ENCODE measurements at places on chromosomes 7 and 10.

DNA sequence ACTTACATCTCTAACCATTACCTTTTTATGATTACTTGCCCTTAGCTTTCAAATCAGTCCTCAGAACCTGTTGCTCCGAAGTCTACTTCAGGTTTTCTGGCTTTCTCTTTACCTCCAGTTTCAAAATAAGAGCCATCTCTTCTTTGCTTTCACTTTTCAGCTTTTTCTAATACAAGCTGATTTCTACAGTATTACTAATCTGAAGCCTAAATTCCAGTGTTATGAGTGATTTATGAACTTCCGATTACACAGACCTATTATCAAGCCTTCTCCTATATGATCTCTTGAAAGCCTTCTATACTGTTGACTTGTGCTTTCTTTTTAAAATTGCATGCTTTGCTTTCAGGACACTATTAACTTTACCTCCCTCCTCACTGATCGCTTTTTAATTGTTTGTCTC, 1307.8 kb upstream of the CELF2 start:
- DNase-seq = no peak

DNA sequence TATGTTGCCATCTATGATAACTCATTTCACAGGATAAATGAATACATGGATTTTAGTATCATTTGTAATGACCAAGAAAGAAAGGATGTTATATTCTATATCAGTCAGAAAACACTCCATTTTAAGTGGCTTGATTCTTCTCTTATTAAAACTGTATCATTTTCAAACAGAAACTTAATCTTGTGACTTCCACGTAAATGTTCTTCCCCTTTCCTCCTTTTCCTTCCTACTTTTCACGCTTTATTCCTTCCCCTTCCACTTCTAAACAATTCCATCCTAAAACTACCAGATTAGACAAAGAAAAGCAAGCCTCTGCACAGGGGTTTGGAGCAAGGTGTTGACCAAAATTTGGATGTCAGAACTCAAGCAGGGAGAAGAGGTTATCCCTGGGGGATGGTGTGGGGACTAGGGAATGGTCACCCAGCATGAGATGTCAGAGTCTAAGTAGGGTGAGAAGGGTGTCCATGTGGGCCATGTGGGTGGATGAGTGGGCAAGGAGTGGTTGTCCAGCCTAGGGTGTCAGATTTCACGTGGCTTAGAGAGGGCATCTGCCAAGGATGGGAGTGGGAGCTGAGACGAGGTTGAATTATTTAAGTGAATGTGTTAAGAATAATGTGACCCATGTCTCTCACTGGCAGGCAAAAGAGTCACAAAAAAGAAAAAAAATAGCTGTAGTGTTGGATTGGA, 5.0 kb upstream of the GSAP start:
- no peak for DNase-seq

- no peak for DNase-seq
These were observed 118.2 kb downstream of the SNX10 start for GRCh38 chr7:26409661-26410547.

DNA sequence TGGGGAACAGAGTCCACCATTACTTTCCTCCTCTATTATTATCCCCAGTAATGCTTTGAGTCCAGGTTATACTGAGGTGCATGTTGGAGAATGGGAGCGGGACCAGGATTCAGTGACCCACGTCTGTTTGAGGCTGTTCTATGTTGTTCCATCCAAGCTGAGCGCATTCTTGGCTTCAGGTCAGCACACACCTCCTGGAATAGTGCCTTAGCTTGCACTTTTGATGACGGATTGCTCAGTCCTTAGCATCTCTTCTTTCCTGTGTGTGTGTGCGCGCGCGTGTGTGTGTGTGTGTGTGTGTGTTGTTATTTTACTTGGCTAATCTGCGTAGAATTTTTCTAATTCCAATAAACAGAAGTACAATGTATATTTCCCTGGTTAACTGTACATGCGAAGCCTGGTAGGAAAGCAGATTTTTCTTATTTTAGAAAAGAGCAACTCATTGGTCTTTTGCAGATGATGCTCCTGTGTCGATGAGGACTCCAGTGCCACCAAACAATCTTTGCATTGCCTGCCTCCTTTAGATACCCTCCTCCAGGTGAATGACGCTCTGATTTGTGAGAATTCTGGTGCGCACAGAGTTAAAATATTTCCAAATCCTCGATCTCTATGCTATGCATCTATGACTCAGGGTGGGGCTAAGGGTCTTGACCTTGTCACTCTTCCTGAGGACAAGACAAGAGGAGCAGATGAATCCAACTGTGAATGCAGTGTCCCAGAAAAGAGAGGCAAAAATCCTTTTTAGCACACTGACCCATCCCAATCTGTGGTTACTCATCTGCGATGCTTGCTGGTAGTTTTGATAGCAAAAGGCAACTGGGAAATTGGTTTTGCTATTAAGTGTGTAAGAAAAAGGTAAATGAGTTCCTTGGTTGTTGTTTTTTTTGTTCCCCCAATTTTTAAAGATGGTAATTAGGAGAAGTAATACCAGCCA, 13.3 kb upstream of the CELF2 start:
- no peak for DNase-seq

DNA sequence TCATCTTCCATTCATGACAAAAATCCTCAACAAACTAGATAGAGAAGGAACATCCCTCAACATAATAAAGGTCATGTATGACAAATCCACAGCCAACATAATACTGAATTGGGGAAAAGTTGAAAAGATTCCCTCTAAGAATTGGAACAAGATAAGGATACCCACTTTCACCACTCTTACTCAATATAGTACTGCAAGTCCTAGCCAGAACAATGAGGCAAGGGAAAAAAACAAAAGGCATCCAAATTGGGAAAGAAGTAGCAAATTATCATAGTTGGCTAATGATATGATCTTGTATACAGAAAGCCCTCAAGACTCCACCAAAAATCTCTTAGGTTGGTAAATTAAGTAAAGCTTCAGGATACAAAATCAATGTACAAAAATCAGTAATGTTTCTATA, 4.7 kb downstream of the POT1 start:
- DNase-seq = no peak

- DNase-seq = no peak
These were observed 433 bp upstream of the STARD3NL start for GRCh38 chr7:38177621-38178003.

DNA sequence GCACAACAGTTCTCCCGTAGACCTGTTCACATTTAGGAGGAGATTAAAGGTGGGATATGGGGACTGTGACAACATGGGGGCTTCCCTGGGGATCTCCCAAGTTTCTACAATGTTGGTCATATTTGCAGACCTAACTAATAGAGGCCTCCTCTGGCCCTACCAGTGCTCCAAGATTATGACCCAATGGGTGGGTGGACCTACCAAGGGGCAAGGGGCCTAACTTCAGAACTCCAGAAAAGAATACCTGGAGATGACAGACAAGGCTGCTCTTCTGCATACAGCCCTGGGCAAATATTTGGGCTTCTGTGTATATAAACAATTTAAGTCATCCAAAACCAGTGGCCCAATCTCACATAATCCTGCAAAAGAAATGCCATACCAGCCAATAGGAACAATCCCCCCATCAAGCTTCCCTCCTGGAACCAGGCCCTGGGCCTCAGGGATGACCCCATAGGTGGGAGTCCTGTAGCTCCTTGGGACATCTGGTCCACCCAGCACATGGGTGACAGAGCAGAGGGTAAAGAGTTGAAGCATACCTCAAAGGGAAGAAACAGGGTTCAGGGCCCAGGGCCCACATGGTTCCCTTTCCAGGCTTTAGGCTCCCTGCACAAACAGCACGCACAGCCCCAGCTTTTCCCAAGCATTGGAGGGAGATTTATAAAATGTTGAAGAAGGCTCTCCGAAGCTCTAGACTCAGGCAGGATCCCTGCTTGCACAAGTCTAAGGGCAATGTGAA, 86.1 kb upstream of the CHST15 start:
- DNase-seq = no peak

DNA sequence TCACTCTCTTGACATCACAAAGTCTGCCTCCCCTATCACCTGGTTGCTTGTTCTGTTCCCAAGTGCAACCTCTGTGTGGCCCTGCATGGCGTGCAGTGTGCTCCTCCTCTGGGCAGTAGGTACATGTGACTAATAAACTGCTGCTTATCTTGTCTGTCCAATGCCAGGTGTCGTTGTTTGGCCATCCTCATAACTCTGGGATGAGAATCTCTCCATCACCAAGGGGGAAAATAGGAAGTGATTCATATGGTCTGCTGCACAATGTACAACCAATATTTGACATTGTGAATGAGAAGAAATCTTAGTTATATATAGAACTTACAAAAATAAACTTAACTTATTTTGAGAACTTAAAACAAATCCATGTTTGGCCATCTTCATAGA, 135.2 kb downstream of the INHBA start:
- no peak for DNase-seq

DNA sequence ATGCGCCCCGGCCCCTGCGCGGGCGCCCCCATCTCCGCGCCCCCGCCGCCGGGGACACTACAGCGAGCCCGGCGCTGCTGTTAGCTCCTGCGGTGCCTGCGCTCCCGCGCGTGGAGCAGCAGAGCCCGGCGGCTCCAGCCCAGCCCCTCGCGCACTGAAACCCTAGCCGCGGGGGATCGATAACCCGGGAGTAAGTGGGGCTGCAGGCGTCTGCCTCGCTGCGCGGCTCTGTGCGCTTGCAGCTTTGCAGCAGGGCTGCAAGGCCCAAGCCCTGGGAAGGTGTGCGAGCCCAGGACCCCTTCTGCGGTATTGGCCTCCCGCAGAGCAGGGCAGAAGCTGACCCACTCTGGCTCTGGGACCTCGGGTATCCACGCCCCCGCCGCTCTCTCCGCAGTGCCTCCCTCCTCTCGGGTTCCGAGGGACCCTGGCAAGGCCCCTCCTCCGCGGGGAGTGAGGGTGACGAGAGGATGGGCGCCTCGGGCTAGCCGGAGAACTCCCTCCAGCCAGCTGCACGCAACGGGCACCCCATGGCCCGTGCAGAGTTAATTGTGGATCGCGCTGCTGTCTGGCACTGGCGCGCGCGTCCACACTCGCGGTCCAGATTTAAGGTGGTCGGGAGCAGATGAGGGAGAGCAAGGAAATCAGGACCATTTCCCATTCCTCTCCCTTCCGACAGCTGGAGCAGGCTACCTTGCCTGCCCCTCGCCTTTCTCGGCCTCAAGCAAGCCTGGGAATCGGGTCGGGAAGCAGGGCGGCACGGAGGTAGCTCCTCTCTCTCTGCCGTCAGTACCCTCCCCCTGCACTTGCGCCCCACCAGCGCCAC, 2.1 kb downstream of the SHH start:
- DNase-seq = no peak

- DNase-seq = no peak
These were observed 34.7 kb downstream of the HYCC1 start for GRCh38 chr7:22979251-22979650.

GRCh38 chr7:46557295-46557711, 636.2 kb upstream of the IGFBP3 start:
- no peak for DNase-seq

- DNase-seq = no peak
These were observed 5.6 kb downstream of the CYP3A43 start for GRCh38 chr7:99833289-99833877.

- DNase-seq = no peak
These were observed 55.1 kb downstream of the CPED1 start for GRCh38 chr7:121043314-121044234.

DNA sequence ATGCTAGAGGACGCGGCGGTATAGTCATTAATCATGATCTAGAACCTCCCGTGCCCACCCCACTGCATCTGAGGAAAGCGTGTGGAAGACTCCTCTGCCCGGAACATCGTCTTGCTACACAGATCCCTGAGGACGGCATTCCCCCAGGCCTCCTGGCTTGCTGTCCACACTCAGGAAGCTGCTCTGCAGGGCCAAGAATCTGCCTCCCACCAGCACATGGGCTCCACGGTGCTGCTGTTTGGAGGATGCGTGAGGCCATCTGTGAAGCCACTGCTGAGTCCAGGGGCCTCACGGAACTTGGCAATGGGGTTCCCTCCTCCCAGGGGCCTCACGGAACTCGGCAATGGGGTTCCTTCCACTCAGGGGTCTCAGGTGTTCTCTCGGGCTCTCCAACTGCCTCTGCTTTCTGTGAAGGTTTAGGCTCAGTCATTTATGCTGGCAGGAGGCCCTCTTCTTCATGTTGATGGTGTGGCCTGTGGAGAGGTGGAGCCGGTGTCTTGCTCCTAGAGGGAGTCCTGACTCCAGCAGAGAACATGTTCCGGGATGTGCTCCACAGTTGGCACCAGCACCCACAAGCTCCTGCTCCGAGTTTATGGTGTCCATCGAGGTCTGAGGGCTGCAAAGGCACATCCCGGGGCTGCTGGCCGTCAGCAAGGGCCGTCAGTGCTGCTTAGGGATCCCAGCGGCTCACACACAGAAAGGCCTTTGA, 273.3 kb downstream of the DNAJB6 start:
- DNase-seq = no peak

GRCh38 chr10:131907679-131908078, 6.9 kb downstream of the PPP2R2D start:
- DNase-seq = no peak

- no peak for DNase-seq
These were observed 163.3 kb downstream of the SVIL start for GRCh38 chr10:29471544-29471859.

DNA sequence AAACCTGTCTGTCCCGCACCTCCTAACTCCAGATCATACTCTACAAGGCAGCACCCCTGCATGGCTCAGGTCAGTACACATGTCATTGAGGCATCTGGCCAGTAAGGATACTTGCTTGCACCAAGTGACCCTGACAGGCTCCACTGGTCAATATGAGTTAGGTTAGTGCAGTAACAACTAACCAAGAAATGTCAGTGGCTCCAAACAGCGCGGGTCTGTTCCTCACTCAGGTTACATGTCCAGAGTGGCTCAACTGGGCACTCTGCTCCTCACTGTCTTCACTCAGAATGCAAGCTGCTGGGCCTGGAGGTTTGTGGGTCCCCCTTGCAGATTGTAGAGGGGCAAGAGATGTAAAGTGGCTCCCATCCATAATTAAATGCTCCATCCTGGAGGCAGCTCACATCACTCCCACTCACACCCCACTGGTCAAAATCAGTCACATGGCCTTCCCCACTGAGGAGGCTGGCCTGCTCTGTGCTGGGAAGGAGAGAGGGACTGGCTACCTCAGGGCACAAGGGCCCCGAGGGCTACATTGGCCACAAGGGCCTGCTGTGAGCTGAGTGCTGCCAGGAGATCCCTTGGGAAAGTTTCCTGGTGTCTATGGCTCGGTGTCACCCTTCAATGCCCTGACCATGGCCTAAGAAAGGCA, 109.1 kb upstream of the GDF10 start:
- DNase-seq = no peak

DNA sequence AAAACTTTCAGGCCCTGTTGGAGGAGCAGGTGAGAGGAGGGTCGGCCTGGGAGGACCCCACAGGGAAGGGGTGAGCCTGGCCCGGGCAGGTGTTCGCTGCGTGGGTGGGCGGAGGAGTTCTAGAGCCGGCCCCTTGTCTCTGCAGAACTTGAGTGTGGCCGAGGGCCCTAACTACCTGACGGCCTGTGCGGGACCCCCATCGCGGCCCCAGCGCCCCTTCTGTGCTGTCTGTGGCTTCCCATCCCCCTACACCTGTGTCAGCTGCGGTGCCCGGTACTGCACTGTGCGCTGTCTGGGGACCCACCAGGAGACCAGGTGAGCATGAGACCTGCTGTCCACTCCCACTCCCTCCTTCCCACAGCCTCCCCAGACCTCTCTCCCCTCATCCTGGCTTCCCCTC, 5.6 kb downstream of the ZNHIT1 start:
- DNase-seq = no peak

GRCh38 chr7:137742051-137742450, 104.7 kb downstream of the DGKI start:
- no peak for DNase-seq

GRCh38 chr10:9957351-9957750, 1060.3 kb upstream of the CELF2 start:
- no peak for DNase-seq

- no peak for DNase-seq
These were observed 57.8 kb downstream of the COL26A1 start for GRCh38 chr7:101420436-101420835.

- DNase-seq = no peak
These were observed 214.8 kb upstream of the CTBP2 start for GRCh38 chr10:125375210-125375609.
